ELF-1 (cell line): ENCODE measurements at places on chromosomes 3 and 15.

DNA sequence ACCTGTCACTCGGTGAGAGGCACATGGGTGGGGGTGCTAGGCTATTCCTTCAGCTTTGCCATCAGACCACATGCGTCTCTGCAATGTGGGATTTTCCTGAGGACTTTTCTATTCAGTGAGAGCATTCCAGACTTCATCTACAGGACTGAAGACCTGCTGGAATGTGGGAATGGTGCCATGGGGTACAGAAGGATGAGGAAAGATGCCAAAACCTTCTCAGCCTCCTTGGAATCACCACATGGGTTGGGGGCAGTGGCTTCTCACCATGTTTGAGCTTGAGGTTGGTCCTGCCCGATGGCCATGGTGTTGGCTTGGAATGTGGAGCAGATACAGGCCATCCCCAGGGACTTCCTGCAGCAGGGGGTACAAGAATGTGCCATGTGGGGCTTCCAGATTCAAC lies 80.9 kb upstream of the KLF13 start:
- no peak for DNase-seq

DNA sequence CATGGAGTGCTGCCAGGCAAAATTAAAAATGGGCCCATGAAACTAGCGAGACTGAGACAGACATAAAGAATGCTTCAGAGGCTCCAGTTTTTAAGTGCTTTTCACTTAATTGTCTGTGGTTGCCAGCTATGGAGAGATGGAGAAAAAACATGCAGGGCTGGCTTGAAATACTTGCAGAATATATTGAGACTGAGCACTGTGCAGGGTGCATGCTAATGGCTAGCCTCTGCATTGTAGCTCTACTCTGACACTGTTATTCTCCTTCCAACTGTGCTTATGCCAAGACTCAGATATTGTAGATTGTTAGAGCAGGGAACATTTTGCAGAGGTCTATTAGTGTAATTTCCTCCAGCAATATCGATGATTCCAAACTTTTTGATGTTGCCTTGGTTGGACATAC lies 735.0 kb downstream of the PDCD6IP start:
- no peak for DNase-seq

GRCh38 chr3:77052051-77052501 lies 12.2 kb downstream of the ROBO2 start:
- DNase-seq: no peak

- no peak for DNase-seq
These were observed 292.4 kb downstream of the PDCD6IP start for GRCh38 chr3:34090876-34091275.
